ENCODE measurements at places on chromosomes 11 and 22.

- no peaks in the 10 kb centered on the region for H3K27me3 ChIP-seq
- H3K36me3 ChIP-seq = no peaks in the 10 kb centered on the region
- peak; percentile 58 for DNase-seq
These were observed 646.0 kb downstream of the OPCML start for GRCh38 chr11:132886335-132886734.

GRCh38 chr11:125057693-125058016 lies 5.5 kb upstream of the SLC37A2 start:
- H3K4me3 ChIP-seq = no peak overlapping the region
- no peaks in the 10 kb centered on the region for H3K4me1 ChIP-seq
- DNase-seq = no peak
- no peak overlapping the region for H3K27ac ChIP-seq

DNA sequence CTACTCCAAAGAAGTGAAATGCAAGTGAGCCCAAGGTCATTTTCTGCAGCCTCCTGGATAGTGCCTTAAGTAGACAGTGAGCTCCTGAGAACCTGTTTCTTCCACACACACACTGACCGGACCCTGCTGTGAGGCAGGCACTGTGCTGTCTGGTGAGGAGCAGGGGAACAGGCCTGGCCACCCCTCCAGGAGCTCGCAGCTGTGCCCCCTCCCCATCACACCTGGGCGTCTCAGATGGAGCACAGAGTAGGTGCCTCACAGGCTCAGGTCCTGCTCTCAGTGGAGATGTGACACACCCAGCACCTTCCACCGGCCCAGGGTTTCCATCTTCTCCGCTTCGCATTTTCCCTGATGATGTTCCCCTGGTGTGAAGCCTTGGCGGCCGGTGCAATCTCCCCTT lies 174.9 kb downstream of the ST3GAL4 start:
- H3K27ac ChIP-seq = no peak overlapping the region
- no peaks in the 10 kb centered on the region for H3K27me3 ChIP-seq
- DNase-seq = no peak

- H3K4me3 ChIP-seq = no peak overlapping the region
- peaks cover 14% of the 10 kb centered on the region for H3K4me1 ChIP-seq
- no peak overlapping the region for H3K27ac ChIP-seq
- no peaks in the 10 kb centered on the region for H3K36me3 ChIP-seq
These were observed 108.9 kb downstream of the CD44 start for GRCh38 chr11:35247863-35248262.

GRCh38 chr22:49599039-49599438 lies 228.6 kb downstream of the BRD1 start:
- H3K36me3 ChIP-seq = no peaks in the 10 kb centered on the region
- H3K4me3 ChIP-seq = no peak overlapping the region
- DNase-seq = no peak
- no peak overlapping the region for H3K27ac ChIP-seq
- no peaks in the 10 kb centered on the region for H3K27me3 ChIP-seq

GRCh38 chr22:25509374-25509791 lies 55.1 kb upstream of the GRK3 start:
- H3K27me3 ChIP-seq = no peaks in the 10 kb centered on the region
- no peaks in the 10 kb centered on the region for H3K4me1 ChIP-seq
- H3K27ac ChIP-seq = no peak overlapping the region
- H3K4me3 ChIP-seq = no peak overlapping the region

- H3K4me3 ChIP-seq = no peak overlapping the region
- no peaks in the 10 kb centered on the region for H3K36me3 ChIP-seq
- no peaks in the 10 kb centered on the region for H3K4me1 ChIP-seq
- peak; percentile 85 for DNase-seq
These were observed 7.3 kb upstream of the C11orf86 start for GRCh38 chr11:66967670-66968425.

- no peaks in the 10 kb centered on the region for H3K36me3 ChIP-seq
- peaks cover 46% of the 10 kb centered on the region for H3K27me3 ChIP-seq
- H3K4me1 ChIP-seq = no peaks in the 10 kb centered on the region
- H3K27ac ChIP-seq = no peak overlapping the region
These were observed 81.1 kb upstream of the WNT7B start for GRCh38 chr22:46058091-46058420.
